Adipocyte (in vitro differentiated cells): ENCODE measurements at places on chromosomes 1 and 21.
A peak's percentile ranks its signal among the peaks of the same experiment; 100 is the strongest.

DNA sequence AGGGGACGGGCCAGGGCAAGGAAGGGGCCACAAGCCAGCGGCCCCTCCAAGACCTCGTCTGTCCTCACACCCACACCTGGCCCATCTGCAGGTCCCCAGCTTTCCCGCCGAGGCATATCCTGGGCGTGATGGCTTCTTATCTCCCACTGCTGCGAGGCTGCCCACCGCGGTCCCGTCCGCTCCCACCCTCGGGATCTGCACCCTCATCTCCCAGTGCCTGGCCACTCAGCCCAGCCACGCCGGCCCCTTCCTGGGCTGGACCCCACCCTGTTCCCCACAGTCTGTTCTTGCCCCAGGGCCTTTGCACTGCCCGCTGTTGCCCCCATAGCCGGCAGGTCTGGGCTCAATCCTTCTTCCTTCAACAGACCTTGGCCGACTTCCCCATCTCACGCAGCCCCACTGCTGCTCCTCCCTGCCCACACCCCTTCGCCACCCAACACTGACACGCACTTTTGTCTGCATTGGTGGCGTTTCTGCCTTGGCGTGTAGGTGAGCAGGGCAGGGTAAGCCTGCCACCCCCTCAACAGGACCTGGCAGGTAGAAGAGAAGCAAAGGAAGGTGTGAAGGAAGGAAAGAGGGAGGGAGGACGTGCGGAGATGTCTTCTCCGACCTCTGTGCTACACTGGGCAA lies 4.4 kb upstream of the TTC34 start:
- DNase-seq = no peak

DNA sequence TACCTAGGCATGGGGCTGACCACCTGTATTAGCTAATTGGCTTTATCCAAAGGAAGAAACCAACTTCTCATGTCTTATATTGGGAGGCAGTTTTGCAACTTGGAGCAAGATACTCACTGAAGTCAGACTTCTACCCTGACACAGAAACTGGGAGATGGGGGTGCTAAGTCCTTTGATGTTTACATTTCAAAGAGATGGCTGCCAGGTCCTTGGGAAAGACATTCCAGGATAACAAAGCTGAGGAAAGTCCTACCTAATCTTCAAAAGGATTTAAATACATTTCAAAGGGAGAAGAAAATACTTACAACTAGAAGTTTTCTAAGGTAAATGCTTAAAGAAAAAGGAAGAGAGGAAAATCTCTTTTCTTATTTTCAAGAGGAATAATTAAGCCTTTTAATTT lies 62.1 kb downstream of the FH start:
- no peak for DNase-seq

DNA sequence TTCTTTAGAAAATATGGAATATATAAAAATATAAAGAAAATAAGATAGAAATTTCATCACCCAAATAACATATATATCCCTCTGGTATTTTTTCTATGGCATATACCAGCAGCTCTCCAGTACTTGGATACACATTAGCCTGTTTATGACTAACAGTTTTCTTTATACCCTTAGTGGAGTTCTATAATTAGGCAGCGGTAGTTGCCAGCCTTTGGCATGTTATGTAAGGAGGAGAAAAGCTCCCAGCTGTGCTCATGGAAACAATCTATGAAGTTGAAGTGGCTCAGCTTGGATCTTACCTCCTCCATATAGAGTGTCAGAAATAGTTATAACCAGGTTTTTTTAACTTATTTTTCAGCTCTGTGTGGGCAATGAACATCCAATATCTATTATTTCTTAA lies 1636.8 kb downstream of the AMY1C start:
- DNase-seq = no peak

- DNase-seq = no peak
Observed at GRCh38 chr21:30206551-30207251, 9.2 kb downstream of the CLDN8 start.

DNA sequence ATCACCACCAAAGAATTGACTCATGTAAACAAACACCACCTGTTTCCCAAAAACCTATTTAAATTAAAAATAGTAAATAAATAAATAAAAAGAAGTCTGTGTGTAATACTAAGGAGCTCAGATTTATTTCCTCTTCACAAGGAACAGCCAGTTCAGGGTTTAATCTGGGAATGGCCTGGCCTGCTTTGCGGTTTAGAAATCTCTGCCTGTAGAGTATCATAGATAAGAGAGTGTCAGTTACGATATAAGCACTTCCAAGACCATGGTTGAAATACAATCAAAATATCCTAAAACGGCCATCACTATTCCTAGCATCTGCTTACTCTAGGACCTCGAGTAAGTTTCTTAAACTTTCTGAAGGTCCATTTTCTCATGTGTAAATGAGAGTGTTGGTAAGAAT lies 274.4 kb downstream of the PLPP3 start:
- DNase-seq = no peak

DNA sequence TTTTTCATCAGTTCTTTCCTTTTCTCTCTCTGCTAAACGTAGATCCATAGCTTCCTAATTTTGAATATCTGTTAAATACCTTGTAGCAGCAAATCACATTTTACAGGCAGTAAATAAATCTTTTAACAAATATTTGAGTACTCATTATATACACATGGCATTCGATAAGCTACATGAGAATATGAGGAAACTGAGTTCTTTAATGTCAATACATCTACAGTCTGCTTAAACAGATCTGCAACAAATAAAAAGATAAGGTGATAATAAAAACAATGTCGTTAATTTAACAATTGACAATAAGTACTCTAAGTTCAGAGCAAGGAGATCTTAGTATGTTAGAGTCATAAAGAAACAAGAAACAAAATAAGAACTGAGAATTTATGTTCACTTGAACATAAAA lies 42.9 kb downstream of the SELENOF start:
- DNase-seq = no peak

DNA sequence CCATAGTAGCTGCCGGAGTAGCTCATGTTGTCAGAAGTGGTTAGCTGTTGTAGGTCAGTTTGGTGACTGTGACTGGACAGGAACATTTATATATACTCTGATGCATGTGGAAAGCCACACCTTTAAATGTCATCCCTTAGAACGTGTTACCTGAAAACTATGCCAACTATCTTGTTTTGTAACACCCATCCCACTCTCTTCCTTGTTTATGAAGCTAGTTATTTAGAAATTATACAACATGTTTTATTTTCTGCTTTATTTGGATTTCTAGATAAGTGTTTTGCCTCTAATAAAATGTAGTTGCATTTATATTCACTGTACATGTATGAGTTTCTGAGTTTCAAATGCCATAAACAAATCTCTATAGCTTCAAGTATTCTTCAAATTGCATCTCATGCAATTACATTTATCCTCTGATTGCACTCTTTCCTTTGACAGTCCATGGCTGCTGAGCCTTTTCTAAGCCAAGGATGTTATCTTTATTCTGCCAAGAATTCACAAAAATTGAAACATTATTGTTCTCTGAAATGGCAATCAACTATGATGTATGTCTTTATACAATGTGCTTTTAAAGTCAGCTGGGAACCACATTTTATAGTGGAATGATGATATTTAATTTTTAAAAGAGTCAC lies at the start of gene KRTAP19-7:
TSS of gene KRTAP19-7 (minus strand) at position 51 of the 632 bp plus-strand sequence. CDS start at position 26, 25 bp downstream.
- DNase-seq = no peak

DNA sequence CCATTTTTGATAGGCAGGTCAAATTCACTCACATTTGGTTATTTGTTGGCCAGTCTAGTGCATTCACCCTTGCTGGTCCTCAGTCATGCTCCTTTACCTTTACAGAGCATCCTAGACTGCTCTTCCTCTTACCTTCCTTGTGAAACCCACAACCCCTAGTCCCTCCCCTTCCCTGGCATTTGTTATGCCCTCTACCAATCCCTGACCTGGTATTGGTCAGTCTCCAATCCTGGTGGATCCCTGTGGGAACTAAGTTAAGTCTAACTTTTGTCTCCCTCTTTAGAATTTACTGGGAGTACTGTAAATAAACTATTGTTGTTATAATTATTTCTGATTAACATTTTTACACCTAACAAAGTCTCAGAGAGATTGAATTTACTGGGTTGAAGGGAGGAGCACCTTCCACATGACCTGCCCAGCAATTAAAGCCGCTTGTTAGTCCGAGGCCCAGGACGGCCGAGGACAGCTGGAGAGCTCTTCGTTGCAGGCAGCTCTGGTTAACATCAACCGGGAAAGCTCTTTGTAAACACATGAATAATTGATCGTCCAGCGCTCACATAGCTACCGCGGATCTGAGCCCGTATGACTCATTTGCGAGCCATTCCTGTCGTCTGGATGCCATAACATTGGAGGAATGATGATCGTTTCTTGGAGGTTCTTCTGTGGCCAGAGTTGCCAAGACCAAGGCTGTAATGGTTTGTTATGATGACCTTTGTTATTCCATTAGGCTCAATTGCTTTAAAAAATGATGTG lies 31.9 kb downstream of the MTARC1 start:
- DNase-seq = peak; percentile 74

DNA sequence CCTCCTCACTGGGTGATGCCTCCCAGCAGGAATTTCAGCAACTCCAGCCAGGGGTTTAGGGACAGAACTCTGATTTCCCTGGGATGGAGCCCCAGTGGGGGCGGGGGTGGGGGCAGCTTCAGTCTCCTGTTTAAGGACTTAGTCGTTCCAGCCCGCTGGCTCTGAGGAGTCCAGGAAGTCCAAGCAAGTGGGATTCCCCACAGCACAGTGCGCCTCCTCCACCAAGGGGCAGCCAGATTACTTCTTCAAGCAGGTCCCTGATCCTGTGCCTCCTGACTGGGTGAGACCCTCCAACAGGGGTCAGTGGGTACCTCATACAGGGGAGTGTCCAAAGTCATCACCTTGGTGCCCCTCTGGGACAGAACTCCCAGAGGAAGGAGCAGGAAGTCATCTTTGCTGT lies 1438.4 kb upstream of the B3GALT2 start:
- DNase-seq = no peak
